ENCODE measurements at places on chromosomes 5 and 9. TPM values are rescaled to one million over a fixed set of nuclear protein-coding genes. Genes with fewer than 3 reads are reported as not detected.

DMRT3 gene
- not detected for total RNA-seq

SEMA5A gene
- total RNA-seq, result 86.2 TPM

EDIL3 gene
- 324 TPM for total RNA-seq

TXNDC8 gene
- not detected for total RNA-seq

ZNG1F gene
- 22.7 TPM for total RNA-seq

NOTCH1 gene
- 34.2 TPM for total RNA-seq

MYMK gene
- total RNA-seq, result not detected

CLIC3 gene
- 2.9 TPM for total RNA-seq

IL7R gene
- total RNA-seq, result 9.8 TPM

SPARC gene
- total RNA-seq, result 3,440 TPM

ACTBL2 gene
- 0.03 TPM for total RNA-seq

TMOD1 gene
- 0.69 TPM for total RNA-seq

C5orf58 gene
- not detected for total RNA-seq

IL4 gene
- total RNA-seq, result not detected

PCDHGB6 gene
- 4.8 TPM for total RNA-seq

SUSD3 gene
- total RNA-seq, result not detected

EEIG1 gene
- 44.9 TPM for total RNA-seq

SLC27A6 gene
- total RNA-seq, result 0.13 TPM

SLC26A2 gene
- total RNA-seq, result 21.4 TPM

CDH18 gene
- total RNA-seq, result 5.3 TPM

SLC45A2 gene
- 0.17 TPM for total RNA-seq

PCDHGA6 gene
- 6.7 TPM for total RNA-seq

KCNV2 gene
- total RNA-seq, result not detected

CERCAM gene
- total RNA-seq, result 338 TPM

TRIM36 gene
- total RNA-seq, result 0.13 TPM

ZFP2 gene
- 0.69 TPM for total RNA-seq

CENPH gene
- 3.2 TPM for total RNA-seq

DMAC1 gene
- 5.7 TPM for total RNA-seq

COL23A1 gene
- total RNA-seq, result 0.10 TPM

FOXI1 gene
- not detected for total RNA-seq

TOMM5 gene
- total RNA-seq, result 107 TPM

MACROH2A1 gene
- 148 TPM for total RNA-seq

GPX8 gene
- 162 TPM for total RNA-seq

SGCD gene
- total RNA-seq, result 2.5 TPM

AK8 gene
- total RNA-seq, result 0.53 TPM

DENND4C gene
- total RNA-seq, result 64.9 TPM

PCDHA6 gene
- 0.76 TPM for total RNA-seq

PHF24 gene
- 0.10 TPM for total RNA-seq

NR2F1 gene
- 10.2 TPM for total RNA-seq

ZNF366 gene
- 0.07 TPM for total RNA-seq

ZNF454 gene
- total RNA-seq, result 1.9 TPM

MEIKIN gene
- total RNA-seq, result not detected

LHX3 gene
- total RNA-seq, result not detected

CDO1 gene
- total RNA-seq, result 10.9 TPM

SPATA31D4 gene
- not detected for total RNA-seq

STK10 gene
- 15.3 TPM for total RNA-seq

HSPB3 gene
- 0.85 TPM for total RNA-seq

HAVCR2 gene
- total RNA-seq, result 0.33 TPM

SLC25A2 gene
- total RNA-seq, result 0.26 TPM

OR1J2 gene
- 0.50 TPM for total RNA-seq

NR4A3 gene
- 8.9 TPM for total RNA-seq

ADGRV1 gene
- 0.26 TPM for total RNA-seq

PCDHA9 gene
- total RNA-seq, result 0.07 TPM

STPG3 gene
- total RNA-seq, result not detected

All from smooth muscle cell of the pulmonary artery (primary cell).